ENCODE measurements at places on chromosomes 3 and 15.

DNA sequence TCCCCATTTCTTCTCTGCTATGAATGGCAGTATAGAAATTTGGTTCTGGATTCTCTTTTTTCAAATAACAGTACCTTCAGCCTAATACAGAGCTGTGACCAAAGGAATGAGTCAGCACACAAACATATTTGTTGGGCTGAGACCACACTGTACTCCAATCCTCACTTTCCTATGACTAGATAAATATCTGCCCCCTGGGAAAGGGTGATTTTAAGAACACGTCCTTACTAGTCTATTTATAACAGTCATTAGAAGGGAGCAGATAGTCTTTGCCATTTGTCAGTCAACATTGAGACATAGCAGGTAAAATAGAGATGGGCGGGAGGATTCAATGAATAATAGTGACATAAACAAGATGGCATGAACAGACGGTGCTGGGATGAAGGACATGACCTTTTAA is 461.3 kb downstream of the MCTP2 start:
- DNase-seq: no peak

GRCh38 chr15:41559239-41559782 is 299 bp downstream of the TYRO3 start:
- no peak for DNase-seq

DNA sequence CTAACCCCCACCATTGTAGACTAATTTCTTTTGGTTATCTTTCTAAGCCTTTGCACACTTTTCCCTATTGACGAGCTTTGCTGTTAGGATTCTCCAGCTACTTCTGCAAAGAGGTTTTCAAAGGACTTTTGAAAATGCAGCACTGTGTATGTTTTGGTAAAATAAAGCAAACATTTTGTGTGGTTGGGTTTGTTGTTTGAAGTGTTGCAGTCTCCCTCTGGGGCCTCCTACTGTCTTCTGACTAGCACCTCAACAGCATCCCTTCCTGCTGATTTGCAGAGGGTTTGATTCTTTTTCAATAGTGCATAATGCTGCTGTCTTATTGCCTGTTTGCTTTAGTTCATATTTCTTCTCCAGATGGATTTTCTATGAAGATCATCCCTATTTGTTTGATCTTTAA is 775.1 kb upstream of the CFAP20DC start:
- no peak for DNase-seq

DNA sequence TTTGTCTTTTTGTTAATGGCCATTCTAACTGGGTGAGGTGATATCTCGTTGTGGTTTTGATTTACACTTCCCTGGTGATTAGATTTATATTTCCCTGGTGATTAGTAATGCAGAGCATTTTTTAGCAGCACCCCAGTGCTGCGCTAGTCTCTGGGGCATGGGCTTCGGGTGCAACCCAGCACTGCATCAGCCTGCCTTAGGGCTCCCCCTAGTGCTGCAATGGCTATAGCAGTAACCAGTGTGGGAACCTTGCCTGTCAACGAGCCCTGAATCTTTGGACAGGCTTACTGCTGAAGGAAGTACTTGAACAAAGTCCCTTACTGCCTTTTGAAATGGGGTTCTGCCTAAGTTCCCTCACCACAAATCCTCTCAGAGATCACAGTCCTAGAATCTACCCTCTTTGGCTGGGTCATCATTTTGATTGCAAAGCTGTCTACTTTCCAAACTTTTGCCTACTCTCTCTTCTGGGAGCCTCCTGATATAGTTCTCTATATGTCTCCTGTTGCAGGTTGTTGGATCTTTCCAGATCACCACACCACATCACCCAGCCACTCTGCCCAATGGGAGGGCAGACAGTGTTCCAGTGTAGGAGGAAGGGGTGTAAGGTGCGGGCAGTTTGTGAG is 79.2 kb upstream of the CCNL1 start:
- no peak for DNase-seq

DNA sequence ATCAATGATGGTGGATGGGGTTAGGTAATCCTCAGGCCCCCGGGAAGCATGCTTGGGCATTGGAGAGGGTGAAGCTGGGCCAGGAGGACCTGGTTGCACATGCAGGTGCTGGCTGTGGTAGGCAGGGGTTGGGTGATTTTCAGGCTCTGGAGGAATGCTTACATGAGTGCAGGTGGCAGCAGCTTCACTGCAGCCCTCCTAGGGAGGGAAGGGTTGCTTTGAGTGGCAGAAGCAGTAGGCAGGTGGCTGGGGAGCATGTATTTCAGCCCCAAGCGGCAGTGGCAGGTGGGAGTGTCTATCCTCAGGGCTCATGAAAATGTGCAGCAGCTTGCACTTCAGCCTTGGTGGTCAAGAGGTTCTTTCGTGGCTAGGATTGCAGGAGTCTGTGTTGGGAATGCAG is 230.0 kb upstream of the CTNNB1 start:
- no peak for DNase-seq

GRCh38 chr3:49700453-49701128 is 11.2 kb downstream of the RNF123 start:
- DNase-seq: no peak

- DNase-seq: no peak
Observed at GRCh38 chr3:123346021-123346420, 102.9 kb downstream of the ADCY5 start.

- no peak for DNase-seq
Observed at GRCh38 chr15:39834256-39834655, 51.6 kb upstream of the FSIP1 start.

- no peak for DNase-seq
Observed at GRCh38 chr3:137202941-137203340, 245.2 kb downstream of the IL20RB start.

DNA sequence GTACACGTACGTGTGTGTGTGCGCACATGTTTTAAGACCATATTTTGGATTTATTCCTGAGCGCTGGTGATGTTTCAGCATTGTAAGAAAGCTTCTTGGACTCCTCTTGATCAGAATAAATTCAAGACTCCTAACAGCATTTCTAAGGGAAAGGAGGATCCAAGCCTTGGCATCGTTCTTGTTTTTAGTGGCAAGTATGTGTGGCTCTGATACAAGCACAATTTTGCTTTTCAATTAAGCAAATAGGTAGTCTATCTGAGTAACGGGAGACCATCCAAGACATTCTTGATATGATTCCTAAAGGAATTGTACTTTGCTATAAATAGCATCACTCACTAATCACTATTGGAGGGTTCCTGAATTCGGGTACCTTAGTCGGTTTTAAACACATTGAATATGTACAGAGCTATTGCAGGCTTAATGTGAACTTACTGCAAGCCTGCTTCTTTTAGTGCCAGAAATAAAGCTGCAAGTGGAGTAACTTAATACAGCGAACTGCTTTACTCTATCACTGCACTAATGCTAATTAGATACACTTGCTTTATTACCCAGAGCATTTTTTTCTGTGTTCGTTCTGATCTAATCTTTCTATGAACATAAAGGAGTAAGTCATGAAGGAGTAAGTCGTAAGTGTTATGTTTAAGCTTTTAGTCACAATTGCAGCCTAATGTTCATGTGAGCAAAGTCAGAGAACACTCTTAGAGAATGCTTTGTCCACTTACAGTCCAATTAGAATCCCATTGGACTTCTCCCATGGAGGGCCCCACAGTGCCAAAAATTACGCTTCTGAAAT is 186.3 kb downstream of the MCTP2 start:
- DNase-seq: no peak

- no peak for DNase-seq
Observed at GRCh38 chr3:128486205-128486628, 6.8 kb downstream of the GATA2 start.

GRCh38 chr15:34161329-34161963 is 48.5 kb downstream of the KATNBL1 start:
- no peak for DNase-seq

All from ureter (tissue), 1 donor.